ENCODE measurements at places on chromosomes 1 and 21.
A peak's percentile ranks its signal among the peaks of the same experiment; 100 is the strongest.

GRCh38 chr1:192153276-192153675, 5.0 kb upstream of the RGS18 start:
- DNase-seq = peak; percentile 56

GRCh38 chr1:7407980-7408770, 362.9 kb upstream of the VAMP3 start:
- DNase-seq = no peak

GRCh38 chr1:27664291-27664690, 7.7 kb downstream of the IFI6 start:
- DNase-seq = peak; percentile 59

DNA sequence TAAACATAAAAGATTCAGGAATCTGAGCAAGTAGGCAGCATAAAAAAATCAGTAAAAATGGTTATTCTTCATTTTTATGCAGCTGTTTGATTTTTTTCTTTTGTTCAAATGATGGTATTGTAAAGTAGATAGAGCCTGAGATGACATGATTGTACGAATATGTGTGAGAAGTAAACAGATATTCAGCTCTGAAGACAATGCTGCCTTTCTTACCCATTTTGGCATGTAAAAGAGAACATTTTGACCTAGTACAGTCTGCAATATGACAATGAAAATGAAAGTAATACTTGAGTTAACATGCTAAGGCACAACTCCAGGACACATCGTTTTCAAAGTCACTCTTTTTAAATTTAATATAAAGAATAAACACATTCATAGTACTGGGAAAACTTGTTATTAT, 95.7 kb upstream of the NCAM2 start:
- DNase-seq = no peak

- DNase-seq = peak; percentile 83
Observed at GRCh38 chr1:115323366-115324004, 14.6 kb downstream of the NGF start.

DNA sequence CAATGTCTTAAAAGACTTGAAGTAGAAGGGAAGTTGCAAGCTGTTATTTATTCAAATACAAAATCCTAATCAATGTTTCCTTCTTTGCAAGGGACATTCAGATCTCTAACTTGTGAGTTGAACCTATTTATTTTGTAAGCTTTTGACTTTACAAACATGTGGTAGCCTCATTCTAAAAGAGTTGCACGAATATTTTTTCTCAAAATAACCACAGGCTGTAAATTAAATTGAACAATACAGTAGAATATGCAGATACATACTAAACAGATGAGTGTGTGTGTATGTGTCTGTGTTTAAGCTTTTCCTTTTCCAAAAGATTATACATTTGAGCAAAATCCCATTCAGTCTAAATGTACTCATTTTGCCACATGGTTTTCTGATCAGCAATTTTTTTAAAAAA, 4.8 kb upstream of the DYNLT5 start:
- peak; percentile 62 for DNase-seq

GRCh38 chr1:212161231-212161781, 123.9 kb upstream of the PPP2R5A start:
- DNase-seq = peak; percentile 83

- DNase-seq = no peak
Observed at GRCh38 chr21:15742052-15742670, 12.4 kb downstream of the USP25 start.

DNA sequence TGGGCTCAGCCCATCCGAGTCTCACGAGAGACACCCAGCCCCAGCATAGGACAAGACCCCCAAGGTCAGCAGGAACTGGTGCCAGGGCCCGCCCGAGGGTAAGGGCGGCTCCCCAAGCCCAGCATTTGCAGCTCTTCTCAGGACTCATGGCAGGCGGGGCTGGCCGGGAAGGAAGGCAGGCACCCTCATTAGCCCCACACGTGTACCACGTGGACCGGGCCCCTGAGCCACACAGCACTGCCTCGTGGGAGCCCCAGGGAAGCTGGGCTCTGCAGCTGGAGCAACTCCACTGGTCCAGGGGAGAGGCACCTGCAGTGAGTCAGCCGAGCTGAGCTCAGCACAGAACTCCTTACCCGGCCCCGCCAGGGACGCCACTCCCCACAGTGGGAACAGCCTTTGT, 97.7 kb upstream of the IFFO2 start:
- DNase-seq = no peak

DNA sequence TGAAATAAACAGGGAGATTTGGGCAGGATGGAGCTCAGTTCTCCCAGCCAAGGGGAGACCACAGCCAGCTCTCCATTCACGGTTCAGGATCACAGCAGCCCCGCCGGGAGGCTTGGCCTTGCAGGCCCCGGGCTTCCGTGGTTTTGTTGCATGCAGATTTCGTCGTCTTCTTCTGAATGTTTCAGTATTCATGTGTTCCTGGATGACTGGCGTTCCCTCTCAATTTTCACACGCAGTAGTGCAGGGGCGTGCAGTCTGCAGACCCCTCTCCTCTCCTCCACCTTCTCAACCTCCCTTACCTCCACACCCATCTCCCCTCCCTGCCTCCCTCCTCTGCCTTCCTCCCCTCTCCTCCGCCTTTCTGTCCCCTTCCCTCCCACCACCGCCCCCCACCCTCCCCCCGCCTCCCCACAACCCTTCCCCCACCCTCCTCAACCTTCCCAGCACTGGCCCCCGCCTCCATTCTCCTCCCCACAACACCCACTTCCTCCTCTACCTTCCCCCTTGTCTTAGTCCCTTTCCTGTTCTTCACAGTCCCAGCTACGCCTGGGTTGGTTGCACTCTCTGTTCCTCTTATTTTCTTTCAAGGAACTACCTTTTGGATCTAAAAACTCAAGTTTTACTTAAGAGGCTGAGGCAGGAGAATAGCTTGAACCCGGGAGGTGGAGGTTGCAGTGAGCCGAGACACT, 8.4 kb upstream of the SLC19A1 start:
- DNase-seq = no peak

DNA sequence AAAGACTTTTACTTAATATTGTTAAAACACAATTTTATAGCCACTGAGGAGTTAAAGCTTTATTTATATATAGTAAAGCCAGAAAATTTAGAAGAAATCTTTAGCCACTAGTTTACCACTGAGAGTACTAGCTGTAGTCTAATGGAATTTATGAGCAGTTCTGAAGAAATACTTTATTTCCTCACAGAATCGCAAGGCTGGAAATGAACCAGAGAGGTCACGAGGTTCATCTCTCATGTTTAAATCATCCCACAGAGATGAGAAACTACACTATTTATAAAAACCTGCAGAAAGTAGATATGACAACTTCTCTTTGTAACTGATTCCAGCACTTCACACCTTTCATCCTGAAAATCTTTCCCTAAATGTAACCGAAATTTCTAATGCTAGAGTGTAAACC, 26.0 kb downstream of the ADGRL4 start:
- DNase-seq = no peak

GRCh38 chr1:73034271-73034670, 751.9 kb upstream of the NEGR1 start:
- no peak for DNase-seq

- DNase-seq = no peak
Observed at GRCh38 chr1:115725600-115725999, 42.9 kb downstream of the CASQ2 start.

DNA sequence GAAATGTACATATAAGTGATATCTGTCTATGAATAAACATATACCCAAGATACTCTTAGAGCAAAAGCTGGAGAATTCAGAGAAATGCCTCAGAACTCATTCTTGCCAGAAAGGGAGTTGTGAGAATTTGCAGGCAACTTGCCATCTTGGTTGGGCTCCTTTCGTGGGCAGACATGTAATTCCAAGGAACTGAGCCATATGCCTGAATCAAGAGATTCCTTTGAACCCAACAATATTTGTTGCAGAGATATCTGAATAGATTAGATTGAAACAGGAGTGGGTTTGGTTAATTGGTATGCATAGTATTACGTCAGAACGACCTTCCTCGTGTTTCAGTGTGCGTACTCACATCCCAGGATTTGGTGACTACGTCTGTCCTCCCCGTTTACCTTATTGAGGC, 67.0 kb downstream of the TGFB2 start:
- DNase-seq = peak; percentile 79

GRCh38 chr1:41464885-41465284, 19.6 kb downstream of the EDN2 start:
- DNase-seq = no peak

- DNase-seq = no peak
Observed at GRCh38 chr1:203754455-203754864, 10.5 kb upstream of the LAX1 start.

- no peak for DNase-seq
Observed at GRCh38 chr1:112054510-112054909, 65.0 kb upstream of the KCND3 start.

DNA sequence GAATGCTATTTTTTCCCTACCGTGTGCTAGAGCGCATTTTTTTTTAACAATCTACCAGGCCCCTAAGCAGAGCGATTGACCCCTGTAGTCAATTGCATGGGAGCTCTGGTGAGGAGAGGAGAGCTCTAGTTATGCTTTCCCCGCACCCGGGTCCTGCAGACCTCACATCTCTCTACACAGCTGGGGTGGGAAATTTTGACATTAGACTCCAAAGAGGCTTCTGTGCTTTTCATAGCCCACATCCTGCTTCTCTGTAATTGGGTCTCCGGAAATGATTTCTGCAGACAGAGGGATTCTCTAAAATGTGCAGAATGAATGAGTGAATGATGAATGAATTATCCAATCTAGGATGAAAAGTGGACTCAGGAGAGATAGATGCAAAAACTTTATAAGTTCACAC, 41.5 kb upstream of the DUSP10 start:
- no peak for DNase-seq

GRCh38 chr1:1157914-1158710, 15.6 kb upstream of the TTLL10 start:
- peak; percentile 28 for DNase-seq

GRCh38 chr1:226420897-226421296, 13.0 kb upstream of the PARP1 start:
- DNase-seq = no peak

- peak; percentile 75 for DNase-seq
Observed at GRCh38 chr1:180311011-180311730, 81.1 kb downstream of the LHX4 start.

DNA sequence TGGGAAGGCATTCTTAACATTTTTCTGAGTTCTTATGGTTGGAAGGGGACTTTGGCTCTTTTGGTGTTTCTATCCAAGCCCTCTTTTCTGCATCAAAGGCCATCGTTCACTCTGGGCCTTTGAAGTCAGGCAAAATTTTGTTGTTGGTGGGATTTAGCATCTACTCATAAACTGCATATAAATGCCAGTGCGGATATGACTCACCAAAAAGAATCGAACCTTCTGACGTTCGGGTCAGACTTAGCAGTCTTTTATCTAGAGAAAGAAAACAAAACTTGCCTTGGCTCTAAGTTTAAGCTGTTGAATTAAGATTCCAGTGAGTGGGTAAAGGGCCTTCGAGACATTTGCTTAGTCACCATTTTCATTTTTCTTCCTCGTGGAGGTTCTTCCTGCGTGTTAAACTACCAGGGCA, 51.4 kb downstream of the EVA1C start:
- peak; percentile 95 for DNase-seq

DNA sequence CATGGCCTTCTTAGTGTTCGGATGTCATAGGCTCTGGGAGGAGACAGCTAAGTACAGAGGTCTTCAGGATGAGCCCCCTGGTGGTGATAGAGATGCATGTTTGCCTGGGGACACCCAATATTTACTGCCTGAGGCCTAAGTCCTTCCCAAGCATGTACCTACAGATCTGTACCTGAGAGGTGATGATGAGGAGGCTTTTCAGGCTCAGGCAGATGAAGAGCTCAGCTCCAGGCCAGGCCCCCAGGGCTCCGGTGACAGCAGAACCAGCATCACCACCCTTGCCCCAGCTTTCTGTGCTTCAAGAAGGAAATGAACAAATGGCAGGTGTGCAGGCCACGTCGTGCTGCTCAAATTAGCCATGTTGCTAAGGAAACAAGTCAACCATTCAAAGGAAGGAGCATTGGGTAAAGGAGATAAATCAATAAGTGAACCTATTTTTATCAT, 21.1 kb downstream of the CACNA1E start:
- DNase-seq = peak; percentile 29

DNA sequence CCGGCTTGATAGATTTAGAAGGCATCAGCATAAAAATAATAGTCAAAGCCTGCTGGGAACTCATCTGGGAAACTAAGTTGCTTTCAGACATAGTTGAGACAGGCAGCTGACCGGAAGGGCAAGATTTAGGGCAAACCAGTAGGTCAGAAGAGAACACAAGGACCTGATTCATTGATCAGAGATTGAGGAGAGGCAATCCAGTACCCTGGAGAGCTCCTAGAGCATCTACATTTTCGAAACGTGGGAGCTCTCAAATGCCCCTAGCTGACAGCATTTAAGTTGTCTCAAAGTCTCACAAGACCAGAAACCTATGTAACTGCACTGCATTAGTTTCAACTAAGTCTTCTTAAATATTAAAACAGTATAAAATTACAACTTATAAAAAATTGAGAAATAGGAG, 22.9 kb upstream of the MTF2 start:
- DNase-seq = peak; percentile 25

DNA sequence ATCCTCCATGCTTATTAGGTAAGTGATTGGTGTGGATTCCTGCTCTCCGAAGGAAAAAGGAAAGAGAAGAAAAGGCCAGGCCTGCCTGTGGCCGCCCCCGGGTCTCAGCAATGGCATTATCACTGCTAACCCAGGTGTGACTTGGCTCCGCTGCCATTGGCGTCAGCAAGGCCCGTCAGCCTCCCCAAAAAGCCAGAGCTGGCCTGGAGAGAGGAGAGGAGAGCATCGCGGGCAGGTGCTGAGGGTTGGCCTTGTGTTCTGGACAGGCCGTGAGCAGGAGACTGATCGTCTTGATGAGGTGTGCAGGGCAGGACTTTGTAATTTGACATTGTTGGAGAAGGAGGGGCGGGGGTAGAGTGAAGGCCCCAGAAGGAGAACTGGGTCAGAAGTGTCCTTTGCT, 186.4 kb downstream of the CAMTA1 start:
- DNase-seq = no peak

- DNase-seq = peak; percentile 98
Observed at GRCh38 chr1:193115629-193116227, 6.1 kb upstream of the CDC73 start.

GRCh38 chr1:23417570-23417969, 7.0 kb downstream of the TCEA3 start:
- DNase-seq = no peak

GRCh38 chr21:43646550-43647260, 12.6 kb downstream of the HSF2BP start:
- DNase-seq = peak; percentile 93

- peak; percentile 51 for DNase-seq
Observed at GRCh38 chr1:85654066-85654782, 54.0 kb downstream of the ZNHIT6 start.

DNA sequence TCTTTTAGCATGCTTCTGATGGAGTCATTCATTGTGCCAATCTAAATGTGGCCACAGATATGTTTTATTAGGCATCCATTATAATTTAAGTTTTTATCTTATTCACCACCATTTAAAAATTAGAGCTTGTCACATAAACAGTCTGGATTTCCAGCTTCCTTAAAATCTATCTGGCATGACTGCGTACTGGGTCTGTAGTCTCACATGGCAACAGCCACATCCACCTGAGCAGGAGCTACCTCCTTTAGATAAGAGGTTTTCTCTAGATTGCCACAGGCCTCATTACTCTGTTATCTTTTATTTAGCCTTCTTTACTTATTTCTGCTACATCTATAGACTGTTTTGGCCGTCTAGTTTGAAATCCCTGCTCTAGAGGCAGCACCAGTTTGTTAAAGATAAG, 29.1 kb downstream of the B3GALT2 start:
- no peak for DNase-seq
